ENCODE measurements at places on chromosomes 1 and 21.

- DNase-seq: no peak
These were observed 30.1 kb downstream of the CDKN2C start for GRCh38 chr1:51000160-51000559.

DNA sequence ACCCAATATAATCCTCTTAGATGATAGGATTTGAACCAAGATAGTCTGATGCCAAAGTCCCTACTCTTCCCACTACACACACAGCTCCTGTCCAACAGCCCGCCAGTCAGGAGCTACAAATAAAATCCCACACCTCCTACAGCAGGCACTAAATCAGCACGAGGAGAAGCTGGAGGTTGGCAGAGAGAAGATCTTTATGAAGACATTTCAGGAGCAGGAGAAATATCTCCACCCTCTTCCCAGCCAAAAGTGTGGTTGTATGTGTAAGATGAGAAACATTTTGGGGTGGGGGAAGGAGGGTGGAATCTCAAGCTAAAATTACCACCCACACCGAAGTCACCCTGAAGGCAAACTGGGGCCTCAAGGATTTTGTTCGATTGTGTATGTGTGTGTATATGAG lies 54.5 kb downstream of the PLXNA2 start:
- no peak for DNase-seq

DNA sequence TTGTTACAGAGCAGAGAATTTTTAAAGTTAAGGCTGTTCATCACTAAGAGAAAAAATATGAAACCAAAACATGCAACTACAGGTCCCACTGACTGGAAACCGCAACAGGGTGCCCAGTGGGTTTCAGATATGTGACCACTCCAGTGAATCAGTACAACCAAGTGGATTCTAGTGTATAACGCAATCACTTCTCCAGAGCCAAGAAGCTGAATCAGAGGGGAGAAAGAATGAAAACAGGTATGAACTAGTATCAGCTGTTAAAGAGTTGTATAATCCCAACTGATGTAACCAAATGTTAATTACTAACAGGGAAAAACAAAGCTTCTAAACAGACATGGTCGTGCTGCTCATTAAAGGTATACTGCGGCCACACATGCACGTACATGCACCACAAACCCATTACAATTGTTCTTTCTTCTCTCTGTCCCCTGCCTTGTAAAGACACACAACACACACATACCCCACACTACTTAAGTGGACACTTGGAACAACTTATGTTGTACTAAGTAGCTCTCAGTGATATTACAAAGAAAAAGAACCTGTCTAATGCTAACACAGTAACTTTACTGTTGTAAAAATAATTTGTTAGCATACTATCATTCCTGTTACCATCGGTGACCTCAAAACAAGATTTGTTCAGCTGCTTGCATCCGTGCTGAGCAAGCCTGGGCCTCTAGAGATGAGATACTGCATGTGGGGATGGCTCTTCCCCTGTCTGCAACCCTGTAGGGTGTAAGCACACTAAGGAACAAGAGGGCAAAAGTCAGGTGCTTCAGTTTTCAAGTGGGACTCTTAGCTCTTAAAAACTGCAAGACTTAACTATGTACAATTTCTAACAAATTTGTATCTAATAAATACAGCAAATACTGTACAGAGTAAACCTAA lies 74.2 kb downstream of the PTPN14 start:
- DNase-seq: no peak

DNA sequence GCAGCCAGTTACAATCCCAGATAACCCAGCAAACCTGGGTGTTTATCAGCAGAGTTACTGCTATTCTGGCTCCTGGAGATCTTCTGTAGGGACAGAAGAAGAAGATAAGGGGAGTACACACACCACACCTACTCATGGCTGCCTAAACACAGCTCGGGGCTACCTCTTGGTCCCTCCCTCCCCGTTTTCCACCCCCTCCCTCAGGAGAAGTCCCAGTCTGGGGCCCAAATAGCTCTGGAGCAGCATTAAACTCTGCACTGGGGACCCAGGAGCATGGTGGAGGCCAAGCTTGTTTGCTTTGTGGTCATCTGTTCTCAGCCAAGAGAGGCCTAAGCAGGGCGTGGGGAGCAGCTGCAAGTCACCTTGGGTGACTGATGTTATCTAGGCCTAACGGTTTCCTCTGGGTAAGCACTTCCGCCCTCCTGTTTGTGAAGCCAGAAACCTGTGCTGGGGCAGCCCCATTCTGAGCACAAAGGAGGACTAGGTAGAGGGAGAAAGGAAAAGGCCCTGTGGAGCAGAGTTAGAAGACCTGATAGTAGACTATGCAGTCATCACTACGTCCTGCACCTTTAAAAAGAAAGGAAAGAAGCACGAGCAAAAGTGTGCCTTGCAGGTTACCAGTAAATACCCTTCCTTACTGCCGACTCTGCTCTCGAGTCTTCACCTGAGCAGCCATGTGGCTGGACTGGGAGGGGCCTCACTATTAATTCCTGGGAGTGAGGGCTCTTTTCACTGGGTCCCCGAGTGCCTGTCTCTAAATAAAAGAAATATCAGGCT lies 2.0 kb upstream of the RCSD1 start:
- no peak for DNase-seq

DNA sequence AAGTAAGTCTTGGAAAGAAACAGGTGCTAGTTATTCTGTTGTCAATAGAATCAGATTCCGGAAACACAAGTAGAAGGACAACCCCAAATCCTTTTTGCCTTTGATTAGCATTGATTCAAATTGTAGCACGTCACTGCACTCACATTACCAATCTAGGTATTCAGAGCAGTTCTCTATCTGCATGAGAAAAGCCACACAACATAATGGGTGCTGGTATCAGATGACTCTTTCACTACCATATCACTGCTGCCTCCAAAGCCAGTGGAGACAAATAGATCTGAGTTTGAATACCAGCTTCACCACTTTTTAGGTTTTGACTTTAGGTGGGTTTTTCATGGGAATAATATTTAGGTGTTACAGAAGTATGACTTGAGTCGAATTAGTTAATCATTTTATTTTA lies 38.9 kb downstream of the RTCA start:
- no peak for DNase-seq

GRCh38 chr1:37666241-37666867 lies 26.0 kb upstream of the CDCA8 start:
- no peak for DNase-seq

- no peak for DNase-seq
These were observed 10.6 kb upstream of the RGS18 start for GRCh38 chr1:192147696-192148095.

- no peak for DNase-seq
These were observed 424.1 kb downstream of the TTLL7 start for GRCh38 chr1:83574791-83575190.

DNA sequence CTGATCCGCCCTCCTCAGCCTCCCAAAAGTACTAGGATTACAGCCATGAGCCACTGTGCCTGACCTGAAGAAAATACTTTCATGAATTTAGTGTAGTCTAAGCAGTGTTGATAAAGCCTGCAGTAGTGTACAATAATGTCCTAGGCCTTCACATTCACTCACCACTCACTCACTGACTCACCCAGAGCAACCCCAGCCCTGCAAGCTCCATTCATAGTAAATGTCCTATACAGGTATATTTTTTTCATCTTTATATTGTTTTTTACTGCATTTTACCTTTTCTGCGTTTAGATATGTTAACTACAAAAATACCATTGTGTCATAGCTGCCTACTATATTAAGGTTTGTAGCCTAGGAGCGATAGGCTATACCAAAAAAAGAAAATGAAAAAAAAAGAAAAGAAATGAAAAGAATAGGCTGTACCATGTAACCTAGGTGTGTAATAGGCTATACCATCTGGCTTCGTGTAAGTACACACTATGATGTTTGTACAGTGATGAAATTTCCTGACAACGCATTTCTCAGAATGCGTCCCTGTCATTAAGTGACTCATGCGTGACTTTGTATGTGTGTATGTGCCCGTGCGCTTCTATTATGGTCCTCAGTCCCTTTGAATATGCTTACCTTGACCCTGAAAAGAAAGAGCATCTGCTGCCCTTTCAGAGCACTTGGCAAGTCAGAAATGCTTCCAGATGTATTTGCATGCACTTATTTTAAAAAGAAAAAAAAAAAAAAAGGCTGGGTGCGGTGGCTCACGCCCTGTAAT lies 9.2 kb upstream of the SLAMF8 start:
- DNase-seq: no peak

DNA sequence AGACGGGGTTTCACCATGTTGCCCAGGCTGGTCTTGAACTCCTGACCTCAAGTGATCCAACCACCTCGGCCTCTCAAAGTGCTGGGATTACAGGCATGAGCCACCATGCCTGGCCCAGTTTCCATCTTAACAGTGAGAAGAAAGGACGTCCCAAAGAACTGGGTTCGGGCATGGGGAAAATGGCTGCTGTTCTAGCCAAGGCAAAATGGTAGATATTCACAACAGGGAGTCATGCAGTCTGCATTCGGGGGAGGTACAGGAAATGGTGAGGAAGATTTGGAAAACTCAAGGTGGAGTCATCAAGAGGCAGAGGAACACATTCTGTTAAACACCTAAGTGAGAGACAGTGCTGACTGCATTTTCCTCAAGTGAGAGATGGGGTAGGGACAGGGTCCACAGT lies 4.1 kb upstream of the ATP2B4 start:
- DNase-seq: no peak

DNA sequence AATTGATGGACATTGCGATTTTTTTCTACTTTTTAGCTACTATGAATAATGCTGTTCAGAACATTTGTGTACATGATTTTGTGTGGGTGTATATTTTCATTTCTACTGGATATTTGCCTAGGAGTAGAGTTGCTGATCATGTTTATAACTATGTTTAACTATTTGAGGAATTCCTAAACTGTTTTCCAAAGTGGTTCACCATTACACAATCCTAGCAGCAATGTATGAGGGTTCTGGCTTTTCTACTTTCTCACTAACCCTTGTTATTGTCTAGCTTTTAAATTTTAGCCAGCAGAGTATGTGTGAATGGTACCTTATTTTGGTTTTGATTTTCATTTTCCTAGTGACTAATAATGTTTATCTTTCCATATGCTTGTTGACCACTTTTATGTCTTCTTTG lies 86.2 kb downstream of the ATG4C start:
- DNase-seq: no peak

- no peak for DNase-seq
These were observed 13.8 kb downstream of the CNIH3 start for GRCh38 chr1:224629965-224630364.

DNA sequence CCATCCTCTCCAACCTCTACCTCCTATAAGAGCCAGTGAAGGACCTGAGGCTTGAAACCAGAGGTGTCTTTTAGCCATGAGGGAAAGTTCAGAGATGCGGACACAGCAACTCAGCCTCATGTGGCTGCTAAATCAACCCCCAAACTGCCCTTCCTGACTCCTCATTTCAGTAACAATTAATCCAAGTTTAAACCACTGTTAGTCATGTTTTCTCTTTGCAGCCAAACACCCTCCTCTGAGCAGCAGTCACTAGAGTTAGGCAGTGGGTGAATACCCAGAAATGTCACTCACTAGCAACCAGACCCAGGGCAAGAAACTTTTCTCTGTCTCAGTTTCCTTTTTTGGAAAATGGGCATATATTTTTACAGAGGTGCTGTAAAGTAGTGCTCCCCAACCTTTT lies 71.2 kb downstream of the KCNJ15 start:
- no peak for DNase-seq

GRCh38 chr1:17955302-17956285 lies 152.0 kb upstream of the IGSF21 start:
- no peak for DNase-seq

GRCh38 chr1:56522680-56523079 lies 56.7 kb downstream of the PLPP3 start:
- DNase-seq: no peak

DNA sequence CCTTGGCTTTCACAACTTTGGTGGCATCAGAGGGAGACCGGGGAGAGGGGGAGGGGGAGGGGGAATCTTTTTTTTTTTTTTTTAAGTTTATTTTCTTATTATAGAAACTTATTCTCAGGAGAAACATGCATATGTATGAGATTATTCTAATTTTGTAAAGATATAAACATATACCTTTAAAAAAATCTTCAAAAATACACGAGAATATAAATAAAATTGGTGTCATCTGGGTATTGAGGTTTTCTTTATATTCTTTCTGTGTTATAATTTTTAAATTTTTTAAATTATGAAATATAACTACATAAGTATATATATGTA lies 18.9 kb upstream of the SNRPE start:
- no peak for DNase-seq

DNA sequence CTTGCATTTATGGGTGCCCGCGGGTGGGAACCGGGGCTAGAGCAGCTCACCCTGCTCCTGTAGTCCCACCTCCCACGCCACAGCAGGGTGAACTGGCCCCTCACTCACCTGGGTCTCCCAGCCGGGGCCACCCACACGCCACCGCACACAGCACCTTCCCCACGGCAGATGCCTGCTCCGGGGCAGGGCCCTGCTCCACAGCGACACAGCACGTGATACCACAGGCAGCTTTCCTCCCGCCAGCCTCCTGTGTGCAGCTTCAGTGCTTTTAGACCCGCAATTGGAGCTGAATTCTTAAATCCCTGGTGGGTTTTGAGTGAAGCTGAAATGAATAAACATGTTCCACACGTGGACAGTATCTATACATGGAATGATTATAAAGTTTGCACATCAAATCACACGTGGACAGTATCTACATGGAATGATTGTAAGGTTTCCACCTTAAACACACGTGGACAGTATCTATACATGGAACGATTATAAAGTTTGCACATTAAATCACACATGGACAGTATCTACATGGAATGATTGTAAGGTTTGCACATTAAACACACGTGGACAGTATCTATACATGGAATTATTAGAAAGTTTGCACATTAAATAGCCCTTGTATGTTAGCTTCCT lies 93.1 kb upstream of the COL6A1 start:
- DNase-seq: no peak

GRCh38 chr1:2229911-2230731 lies 2.0 kb downstream of the SKI start:
- DNase-seq: no peak

- DNase-seq: no peak
These were observed 5.3 kb upstream of the SLC19A1 start for GRCh38 chr21:45547545-45547900.

DNA sequence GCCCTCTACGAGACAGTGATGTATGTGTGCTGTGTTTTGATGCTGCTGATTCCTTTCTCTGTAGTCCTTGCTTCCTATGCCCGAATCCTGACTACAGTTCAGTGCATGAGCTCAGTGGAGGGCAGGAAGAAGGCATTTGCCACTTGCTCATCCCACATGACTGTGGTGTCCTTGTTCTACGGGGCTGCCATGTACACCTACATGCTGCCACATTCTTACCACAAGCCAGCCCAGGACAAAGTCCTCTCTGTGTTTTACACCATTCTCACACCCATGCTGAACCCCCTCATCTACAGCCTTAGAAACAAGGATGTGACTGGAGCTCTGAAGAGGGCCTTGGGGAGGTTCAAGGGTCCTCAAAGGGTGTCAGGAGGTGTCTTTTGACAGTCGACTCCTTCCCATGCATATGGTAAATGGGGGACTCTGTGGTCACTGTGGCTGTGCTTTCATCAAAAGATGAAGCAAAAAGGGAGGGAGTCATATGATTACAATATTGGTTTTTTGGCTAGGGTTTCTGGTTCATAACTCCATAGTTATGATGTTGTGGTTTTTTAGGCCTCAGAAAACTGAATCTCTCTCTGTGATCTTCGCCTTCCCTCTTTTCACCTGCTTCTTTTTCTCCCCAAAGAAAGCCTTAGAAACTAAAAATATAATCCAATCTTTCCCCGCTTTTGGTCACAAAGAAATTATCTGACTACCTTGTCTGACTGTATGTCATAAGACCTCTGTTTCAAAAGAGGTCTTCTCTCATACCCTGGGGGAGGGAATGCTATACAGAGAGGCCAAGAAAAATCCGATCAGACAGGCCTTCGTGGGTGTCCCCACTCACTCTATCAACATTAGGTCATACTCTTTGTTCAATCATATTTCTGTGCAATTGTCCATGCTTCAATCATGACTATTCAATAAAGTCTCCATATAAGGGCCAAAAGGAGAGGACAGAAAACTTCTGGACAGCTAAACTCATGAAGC lies 4.2 kb downstream of the OR2T1 start:
- no peak for DNase-seq
